Fibroblast of villous mesenchyme (primary cell): ENCODE measurements at places on chromosomes 11 and 22. TPM values are rescaled to one million over a fixed set of nuclear protein-coding genes. Genes with fewer than 3 reads are reported as not detected.

The MAPK8IP2 gene
- total RNA-seq = 0.32 and 0.43 TPM in 2 replicates

GRCh38 chr11:132531921-132532320 is 1000.4 kb downstream of the OPCML start:
- DNase-seq = no peak

DNA sequence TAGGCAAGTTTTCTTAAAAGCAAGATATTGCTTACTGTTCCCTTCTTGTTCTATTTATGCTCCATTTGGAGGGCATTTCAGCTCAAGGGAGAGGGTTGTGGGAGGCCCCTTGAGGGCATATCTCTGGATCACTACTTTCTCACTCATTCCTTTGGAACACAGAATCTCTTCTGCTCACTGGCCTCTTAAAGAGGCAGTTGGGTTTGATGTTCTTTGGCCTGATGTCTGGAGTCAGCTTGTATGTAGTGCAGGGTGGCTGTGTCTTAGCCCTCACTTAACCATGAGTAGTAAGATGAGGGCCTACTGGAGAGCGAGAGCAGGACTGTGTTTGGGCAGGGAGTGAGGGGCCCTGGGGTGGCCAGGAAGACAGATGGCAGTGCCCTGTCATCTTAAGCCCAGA is 3.6 kb downstream of the INCENP start:
- DNase-seq = no peak

The ZFPL1 gene
- 28.9 and 46.7 TPM in 2 replicates for total RNA-seq
